ENCODE measurements at places on chromosomes 7 and 10.

DNA sequence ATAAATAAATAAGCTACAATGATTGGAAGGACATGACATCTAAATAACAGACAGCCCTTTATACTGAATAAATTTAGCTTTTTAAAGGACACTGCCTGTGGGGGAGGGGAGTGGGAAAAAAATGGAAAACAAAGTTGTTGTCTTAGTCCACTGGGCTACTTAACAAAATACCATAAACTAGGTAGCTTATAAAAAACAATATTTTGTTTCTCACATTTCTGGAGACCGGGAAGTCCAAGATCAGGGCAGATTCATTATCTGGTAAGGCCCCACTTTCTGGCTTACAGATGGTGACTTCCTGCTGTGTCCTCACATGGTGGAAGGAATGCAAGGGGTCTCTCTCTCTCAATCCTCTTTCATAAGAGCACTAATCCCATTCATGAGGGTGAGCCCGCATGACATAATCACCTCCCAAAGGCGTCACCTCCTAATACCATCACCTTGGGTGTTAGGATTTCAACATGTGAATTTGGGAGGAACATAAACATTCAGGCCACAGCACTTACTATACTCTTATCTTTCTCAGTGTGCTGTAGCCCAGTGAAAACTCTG lies 43.0 kb downstream of the DNAJC12 start:
- no peak for DNase-seq

GRCh38 chr10:85888004-85888403 lies 478.6 kb downstream of the GRID1 start:
- no peak for DNase-seq

- no peak for DNase-seq
These were observed 41.3 kb downstream of the ZNF438 start for GRCh38 chr10:30990351-30990750.

GRCh38 chr7:105154084-105154483 lies 140.1 kb downstream of the KMT2E start:
- no peak for DNase-seq

- peak; percentile 36 for DNase-seq
These were observed 180.6 kb upstream of the CHRM2 start for GRCh38 chr7:136687693-136688322.
